ENCODE measurements at places on chromosomes 12 and 14.

DNA sequence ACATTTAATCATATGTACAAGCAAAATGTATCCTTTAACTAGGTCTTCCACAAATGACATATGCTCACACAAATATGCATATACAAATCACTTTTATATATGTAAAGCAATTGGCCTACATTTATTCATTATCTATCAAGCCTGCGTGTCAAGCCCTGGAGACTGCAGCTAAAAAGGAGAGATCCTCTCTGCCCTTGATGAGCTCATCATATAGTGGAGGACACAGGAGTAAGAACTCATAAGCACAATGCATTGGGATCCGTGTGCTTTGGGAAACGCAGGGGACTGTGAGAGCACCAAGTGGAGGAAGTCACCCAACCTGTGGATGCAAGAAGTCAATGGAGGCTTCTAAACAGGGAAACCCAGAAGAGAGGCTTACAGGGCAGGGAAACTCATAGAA, 735.7 kb downstream of the BCL11B start:
- no peak for DNase-seq

DNA sequence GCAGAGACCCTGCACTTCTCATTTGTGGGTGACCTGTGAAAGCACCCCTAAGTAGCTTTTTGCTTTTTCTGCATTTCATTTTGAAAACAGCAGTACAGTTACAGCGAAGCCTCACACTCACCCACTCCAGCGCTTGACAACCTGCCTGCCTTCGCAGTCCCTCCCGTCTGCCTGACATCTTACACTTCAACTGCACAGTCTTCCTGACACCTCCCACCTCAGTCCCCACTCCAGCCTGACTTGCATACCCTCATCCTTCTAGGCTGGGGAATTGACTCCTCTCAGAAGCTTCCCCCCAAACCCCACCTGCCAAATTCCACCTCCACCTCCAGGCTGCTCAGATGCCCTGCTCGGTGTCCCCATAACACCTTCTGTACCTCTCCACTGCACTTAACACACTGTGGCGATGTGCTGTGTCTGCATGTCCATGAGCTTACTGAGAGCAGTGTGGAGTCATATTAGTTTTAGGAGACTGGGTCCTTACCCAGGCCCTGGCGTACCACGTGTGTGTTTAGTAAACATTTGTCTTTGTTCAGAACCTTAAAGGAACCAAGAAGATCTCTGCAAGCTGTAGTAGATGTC, 159.4 kb downstream of the PRKCH start:
- no peak for DNase-seq

DNA sequence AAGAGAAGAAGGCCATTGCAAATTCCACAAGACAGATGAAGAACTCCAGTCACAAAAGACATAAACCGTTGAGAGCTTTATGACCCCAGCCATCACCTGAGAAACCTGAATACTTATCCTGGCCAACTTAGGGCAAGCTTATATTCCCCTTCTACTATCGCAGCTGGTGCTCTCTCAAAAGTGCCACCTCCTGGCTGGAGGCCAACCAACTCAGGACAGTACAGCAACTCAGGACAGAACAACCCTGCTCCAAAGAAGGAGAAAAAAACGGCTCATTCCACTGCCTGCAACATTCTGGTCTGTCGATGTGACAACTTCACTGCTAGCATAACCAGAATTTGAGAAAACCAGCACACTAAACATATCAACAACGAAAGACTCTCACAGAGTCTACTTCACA, 9.7 kb upstream of the KRT6B start:
- no peak for DNase-seq

GRCh38 chr12:56998981-56999380, 7.4 kb downstream of the ZBTB39 start:
- no peak for DNase-seq

- peak; percentile 26 for DNase-seq
Observed at GRCh38 chr14:84770030-84770429, 759.9 kb upstream of the FLRT2 start.

GRCh38 chr12:52551216-52551865, 1.6 kb downstream of the KRT71 start:
- DNase-seq = no peak

DNA sequence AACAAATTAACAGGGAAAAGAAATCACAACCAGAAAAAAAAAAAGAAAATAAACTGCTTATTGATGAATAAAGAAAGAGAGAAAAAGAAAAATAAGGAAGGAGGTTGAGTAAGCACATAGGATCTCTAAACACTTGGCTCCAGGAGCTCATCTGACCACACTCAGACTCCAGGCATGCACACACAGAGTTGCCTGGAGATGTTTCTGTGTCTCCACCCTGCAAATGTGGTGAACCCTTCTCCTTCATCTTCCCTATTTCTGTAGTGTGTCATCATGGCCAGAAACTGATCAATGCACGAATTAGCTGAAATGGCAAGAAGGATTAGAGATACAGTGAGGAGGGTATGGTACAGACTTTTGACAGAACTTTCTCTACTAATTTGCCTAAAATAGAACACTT, 20.2 kb downstream of the OR4N2 start:
- DNase-seq = no peak

GRCh38 chr14:67162385-67162784, 26.9 kb upstream of the GARIN2 start:
- no peak for DNase-seq

Data from NCI-H69 (cell line).